GM03348 (cell line): ENCODE measurements at places on chromosomes 4 and X.

DNA sequence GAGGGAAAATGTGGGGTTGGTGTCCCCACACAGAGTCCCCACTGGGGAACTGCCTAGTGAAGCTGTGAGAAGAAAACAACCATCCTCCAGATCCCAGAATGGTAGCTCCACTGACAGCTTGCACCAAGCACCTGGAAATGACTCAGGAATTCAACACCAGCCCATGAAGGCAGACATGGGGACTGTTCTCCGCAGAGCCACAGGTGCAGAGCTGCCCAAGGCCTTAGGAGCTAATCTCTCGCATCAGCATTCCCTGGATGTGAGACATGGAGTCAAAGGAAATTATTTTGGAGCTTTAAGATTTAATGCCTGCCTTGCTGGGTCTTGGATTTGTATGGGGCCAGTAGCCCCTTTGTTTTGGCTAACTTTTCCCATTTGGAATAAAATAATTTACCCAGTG is 367.9 kb downstream of the FAM133A start:
- DNase-seq = no peak

DNA sequence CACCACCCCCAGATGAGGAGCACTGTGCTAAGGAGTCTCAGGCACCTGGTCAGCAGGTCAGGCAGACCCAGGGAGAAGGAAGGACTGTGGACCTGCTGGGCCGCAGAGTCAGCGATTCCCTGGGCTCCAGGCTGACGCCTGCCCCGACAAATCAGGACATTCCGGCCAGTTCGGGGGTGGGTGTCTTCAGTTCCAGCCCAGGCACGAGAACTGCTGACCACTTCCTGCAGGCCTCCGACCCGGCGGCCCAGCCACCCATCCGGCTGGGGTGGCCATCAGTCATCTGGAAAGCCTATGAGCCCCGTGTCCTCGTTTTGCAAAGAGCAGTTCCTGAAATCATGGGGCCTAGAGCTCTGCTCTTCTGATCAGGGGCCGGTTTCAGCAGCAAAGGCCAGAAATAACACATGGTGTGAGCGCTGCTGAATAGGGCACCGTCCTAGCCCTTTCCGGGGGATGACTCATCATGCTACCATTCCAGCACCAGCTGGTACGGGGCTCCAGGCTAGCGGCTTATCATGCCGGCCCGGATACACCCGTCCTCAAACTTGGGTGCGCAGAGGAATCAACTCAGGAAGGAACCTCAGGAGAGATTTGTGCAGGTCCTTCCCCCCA is 7.8 kb upstream of the SH3TC1 start:
- no peak for DNase-seq

- DNase-seq = no peak
These were observed 458.0 kb upstream of the NWD2 start for GRCh38 chr4:36786519-36786918.

DNA sequence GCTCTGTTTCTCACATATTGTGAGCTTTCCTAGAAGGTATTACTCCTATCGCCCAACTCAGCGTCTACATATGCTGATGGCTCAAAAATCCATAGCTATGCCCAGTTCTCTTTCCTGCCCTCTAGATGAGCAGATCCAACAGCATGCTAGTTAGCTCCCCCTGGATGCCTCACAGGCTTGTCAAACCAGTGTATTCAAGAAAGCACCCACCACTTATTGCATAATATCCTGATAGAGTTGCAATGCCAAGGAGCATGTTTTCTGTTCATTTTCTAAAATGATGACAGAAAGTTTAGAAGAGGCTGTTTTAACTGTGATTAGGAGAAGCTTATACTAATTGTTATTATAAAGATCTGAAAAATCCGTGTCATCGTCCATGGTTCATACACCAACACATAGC is 1.9 kb upstream of the PACRGL start:
- DNase-seq = no peak

DNA sequence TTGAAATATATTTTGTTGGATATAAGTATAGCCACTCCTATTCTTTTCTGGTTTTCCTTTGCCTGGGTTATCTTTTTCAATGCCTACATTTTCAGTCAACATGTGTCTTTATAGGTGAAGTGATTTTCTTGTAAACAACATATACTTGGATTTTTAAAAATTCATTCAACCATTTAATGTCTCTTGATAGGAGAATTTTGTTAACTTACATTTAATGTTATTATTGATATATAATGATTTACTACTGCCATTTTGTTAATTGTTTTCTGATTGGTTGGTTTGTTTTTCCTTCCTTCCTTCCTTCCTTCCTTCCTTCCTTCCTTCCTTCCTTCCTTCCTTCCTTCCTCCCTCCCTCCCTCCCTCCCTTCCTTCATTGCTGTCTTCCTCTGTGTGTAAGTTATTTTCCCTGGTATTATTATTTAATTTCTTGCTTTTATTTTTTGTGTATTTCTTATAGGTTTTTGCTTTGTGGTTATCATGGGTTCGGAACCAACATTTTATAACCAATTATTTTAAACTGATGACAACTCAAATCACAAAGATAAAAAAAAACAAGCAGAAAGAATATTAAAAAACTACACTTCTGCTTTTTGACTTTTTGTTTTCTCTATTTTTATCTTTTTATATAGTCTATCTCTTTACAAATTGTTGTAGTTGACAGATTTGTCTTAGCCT is 330.1 kb upstream of the GRID2 start:
- DNase-seq = no peak

DNA sequence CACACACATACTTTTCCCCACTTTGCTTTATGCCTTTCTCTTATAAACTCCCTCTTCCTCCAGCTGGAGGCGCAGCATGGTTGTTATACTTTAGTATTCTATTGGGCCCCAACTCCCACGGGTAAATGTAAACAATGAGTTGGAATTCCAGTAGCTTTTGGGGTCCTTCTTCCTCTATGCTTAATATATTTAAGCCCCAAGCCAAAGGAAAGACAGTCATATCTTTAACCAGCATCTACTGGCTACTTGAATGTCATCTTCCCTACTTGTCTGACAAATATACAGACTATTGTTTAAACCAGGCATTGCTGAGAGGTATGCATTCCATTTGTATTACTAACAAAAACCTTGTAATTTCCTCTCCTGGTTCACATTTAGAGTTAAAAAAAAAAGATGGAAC is 72.9 kb downstream of the WDR19 start:
- DNase-seq = peak; percentile 52

- no peak for DNase-seq
These were observed at the start of gene DMD for GRCh38 chrX:33211356-33212260. Gene DMD (minus strand): TSS chrX:33211549. CDS start chrX:33211312, 237 bp downstream.

- peak; percentile 67 for DNase-seq
These were observed 143.6 kb downstream of the TMEM164 start for GRCh38 chrX:110146521-110146920.

- DNase-seq = peak; percentile 52
These were observed 28.0 kb downstream of the MFSD8 start for GRCh38 chr4:127936974-127937373.

- no peak for DNase-seq
These were observed 601.3 kb downstream of the SPRY1 start for GRCh38 chr4:123997776-123998449.

- DNase-seq = no peak
These were observed 58.5 kb downstream of the ARHGAP10 start for GRCh38 chr4:147790412-147790811.

- peak; percentile 61 for DNase-seq
These were observed 10.2 kb upstream of the N4BP2 start for GRCh38 chr4:40046311-40046980.

GRCh38 chr4:150126864-150127203 is 48.6 kb downstream of the DCLK2 start:
- peak; percentile 39 for DNase-seq

DNA sequence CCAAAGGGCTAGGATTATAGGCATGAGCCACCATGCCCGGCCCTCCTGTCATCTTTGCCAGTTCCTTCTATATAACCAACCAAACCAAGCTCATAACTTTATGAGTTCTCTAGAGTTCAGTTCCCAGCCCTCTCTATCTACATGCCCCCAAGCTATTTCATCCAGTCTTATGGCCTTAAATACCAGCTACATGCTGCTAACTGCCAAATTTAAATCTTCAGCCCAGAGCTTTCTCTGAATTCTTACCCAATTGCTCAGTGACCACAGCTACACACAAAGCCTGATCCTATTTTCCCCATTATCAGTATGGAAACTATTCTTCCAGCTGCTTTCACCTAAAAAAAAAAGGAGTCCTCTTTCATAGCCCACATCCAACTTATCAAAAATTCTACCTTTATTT is 23.1 kb downstream of the TMEM184C start:
- DNase-seq = no peak

GRCh38 chr4:33626221-33626620 is 2618.1 kb downstream of the ARAP2 start:
- DNase-seq = no peak

DNA sequence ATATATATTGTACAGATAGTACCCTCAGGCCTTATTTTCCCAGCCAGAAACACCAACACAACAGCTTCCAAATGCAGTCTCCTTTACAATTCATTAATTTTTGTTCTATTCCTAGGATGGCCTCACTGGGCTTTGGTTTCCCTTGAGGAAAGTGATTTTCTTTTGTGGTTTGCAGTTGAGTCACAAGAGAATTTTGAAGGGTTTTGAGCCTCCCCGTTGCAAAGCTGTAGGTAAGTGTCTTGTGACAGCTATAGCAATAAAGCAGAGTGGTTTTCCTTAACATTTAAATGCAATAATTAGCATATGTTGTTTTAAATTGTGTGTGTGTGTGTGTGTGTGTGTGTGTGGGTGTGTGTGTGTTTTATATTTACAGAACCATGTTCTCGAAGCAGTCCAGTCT is 54.1 kb upstream of the WDR17 start:
- no peak for DNase-seq

- DNase-seq = no peak
These were observed 44.2 kb downstream of the COQ2 start for GRCh38 chr4:83240379-83240875.

- peak; percentile 72 for DNase-seq
These were observed 43.2 kb downstream of the QDPR start for GRCh38 chr4:17468619-17469221.

DNA sequence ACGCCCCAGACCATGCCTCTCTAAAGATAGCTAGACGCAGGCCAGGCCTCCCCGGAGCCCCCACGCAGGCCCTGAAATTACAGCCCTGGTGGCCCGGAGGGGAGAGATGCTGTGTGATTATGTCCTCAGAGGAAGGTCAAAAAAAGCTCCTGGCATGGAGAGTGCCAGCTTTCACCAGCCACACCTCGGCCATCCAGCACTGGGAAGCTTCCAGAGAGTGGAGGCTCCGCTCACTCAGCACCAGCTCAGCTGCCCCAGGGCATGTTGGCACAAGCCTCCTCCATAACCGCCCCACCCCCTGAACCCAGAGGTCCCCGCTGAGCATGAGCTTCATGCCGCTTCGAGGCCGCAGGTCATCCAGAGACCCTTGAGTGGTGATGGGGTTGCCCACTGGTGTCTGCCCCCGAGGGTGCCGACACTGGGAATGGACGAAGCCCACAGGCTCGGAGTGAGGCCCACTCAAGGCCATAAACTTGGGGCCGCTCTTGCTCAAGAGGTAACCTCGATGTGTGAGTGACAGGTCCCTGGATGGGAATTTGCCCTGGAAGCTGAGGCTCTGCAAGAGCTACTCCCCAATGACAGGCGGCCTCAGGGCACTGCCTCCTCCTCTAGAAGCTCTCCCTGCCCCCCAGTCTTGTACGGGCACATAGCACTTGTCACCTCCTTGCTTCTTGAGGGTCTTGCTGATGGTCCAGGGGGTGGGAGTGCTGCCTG is 4.4 kb upstream of the BGN start:
- DNase-seq = no peak

GRCh38 chrX:68060506-68061205 is 372.6 kb downstream of the OPHN1 start:
- DNase-seq = peak; percentile 11

- DNase-seq = no peak
These were observed 28.0 kb upstream of the PLK4 start for GRCh38 chr4:127852661-127853060.

DNA sequence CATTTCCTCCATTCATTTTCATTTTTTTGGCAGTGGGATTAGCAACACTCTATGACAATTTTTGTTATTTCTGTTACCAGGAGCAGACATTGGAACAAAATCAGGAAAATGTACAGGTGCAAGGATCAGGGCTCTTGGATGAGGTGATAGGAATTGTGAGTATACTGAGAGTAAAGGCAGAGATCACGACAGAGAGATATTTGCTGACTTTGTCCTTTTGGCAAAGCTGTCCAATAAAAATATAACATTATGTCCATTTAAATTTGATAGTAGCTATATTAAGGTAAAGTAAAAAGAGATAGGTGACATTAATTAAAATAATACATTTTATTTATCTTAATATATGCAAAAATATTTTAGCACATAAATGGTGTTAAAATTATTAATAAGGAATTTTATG is 373.1 kb upstream of the GNPDA2 start:
- no peak for DNase-seq

DNA sequence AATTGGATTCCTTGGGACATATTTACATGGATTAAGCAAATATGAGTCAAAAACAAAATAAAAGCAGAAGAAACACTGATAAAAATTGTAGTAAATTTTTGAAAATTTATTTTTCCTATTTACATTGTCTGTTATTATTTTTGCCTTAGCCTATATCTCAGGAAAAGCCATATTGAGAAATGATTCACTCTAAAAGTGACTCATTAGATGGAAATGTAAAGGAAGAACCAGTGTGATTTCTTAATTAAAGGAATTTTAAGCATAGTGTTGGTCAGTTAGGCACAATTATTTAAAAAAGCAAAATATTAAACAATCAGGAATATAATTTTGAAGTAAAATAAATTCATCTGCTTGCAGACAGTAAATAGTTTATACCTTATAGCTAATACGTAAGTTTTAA is 167.4 kb upstream of the NAP1L5 start:
- DNase-seq = no peak

DNA sequence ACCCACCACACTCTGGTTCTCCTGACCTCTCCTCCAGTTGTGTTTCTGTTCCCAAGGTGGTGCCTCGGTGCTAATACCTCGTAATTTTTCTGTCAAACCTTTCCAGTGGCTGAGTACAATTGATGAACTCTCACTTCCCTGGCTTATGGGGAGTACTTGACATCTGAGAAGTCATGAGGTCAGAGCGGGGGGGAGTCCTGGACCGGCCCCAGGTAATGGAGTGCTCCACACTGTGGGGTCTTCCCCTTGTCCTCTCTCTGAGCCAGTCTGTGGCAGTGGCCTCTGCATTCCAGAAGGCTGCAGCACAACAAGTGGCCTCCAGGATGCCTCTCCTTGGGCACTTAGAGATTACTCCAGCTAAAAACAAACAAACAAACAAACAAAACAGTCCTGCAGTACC is 122.5 kb upstream of the TRIM2 start:
- DNase-seq = no peak
